ENCODE measurements at places on chromosomes 4 and X.

DNA sequence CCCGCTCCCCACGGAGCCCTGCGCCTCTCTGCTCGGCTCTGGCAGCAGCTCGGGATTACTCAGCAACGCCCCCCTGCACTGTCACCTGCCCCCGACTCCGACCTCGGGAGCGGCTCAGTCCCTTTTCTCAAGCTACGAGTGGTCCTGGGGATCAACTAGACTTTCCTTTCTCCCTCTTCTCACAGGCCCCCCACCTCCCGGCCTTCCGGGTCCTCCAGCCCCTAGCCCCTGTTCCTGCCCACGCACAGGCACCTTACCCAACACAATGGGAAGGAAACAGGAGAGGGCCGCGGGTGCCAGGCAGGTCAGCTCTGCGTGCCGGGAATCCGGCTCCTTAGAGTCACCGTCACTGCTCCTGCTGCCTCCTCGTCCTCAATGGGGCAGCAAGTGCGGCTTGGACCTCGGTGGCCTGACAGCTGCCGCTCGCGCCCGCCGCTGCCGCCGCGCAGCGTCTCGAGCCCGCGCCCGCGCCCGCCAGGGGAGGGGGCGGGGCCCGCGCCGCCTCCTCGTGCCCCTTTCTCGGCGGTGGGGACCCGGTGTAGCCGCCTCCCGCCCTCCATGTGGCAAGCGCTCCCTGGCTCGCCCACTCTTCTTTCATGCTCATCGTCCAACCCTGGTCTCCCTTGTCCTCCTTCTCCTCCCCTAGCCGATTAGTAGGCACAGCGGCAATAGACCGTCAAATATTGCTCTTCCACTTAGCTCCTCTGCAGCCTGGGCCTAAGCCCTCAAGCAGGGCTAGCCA, at the start of gene RAB9B:
RAB9B (minus strand) TSS at position 455 of the 742 bp plus-strand sequence. CDS start 6,473 bp downstream, outside the sequence.
- DNase-seq = peak; percentile 16

GRCh38 chrX:131854581-131854980, 168.5 kb upstream of the STK26 start:
- DNase-seq = peak; percentile 60

DNA sequence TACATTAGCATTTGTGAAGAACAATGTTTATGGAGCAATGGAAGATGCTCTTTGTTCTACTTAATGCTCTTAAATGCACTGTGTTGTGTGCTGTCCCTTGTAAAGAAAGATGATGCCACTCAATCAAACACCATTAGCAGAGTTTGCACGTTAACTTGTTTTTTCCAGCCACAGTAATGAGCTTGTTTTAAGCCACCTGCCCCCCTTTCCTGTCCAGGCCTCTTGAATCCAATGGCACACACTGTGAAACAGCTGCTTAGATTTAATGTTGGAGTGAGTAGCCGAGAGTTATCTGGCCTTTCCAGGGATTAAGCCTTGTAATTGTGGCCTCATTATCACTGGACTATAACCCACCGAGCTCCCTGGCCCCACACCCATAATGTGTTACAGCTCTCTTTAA, 86.0 kb downstream of the PAK3 start:
- DNase-seq = no peak

GRCh38 chr4:133385161-133385954, 236.3 kb downstream of the PCDH10 start:
- peak; percentile 77 for DNase-seq

DNA sequence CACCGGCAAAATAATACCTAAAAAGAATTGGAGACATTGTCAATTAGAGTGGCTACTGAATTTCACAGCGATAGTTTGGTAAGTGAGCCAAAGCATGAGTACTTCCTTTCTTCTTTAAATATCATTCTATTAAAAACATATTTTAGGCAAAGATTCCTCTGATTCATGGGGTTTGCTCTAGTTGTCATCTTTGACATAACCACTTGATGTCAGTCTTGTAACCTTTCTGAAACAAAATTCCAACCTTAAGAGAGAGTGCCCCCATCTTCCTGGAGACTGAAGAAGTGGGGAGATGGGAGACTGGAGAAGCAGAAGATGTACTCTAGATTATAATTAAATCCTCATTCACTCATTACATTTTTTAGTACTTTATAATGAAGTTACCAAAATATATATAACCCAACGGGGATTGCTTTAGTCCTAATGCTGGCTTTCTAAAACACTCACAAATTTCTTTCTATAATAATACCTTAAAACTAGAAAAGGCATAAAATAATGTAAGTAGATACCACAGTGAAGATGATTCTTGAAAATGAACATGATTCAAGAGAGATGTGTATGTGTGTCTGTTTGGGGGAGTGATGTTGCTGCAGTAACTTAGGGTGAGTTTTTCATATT, 96.4 kb downstream of the EMCN start:
- DNase-seq = peak; percentile 28

DNA sequence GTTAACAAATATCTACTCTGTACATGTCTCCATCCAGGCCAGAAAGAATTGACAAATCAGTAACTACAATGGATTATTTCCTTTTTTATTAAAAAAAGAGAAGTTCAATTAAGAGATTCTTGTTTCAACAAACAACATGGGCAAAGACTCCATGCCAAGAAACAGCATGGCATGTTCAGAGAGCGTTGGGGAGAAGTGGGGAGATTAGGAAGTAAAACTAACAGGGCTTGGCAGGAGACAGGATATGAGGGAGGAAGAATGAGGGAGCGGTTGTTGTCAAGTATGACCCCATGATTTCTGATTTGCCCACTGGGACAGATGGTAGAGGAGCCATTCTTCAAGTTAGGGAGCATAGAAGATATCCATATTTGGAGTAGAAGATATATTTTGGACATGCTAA, 128.4 kb downstream of the RNF150 start:
- no peak for DNase-seq
